ENCODE measurements at places on chromosomes 3 and 15.

GRCh38 chr3:44067431-44067830 lies 174.3 kb upstream of the TOPAZ1 start:
- DNase-seq, result no peak

- DNase-seq, result no peak
These were observed 850 bp upstream of the SLC41A3 start for GRCh38 chr3:126084768-126085180.

GRCh38 chr3:62859203-62859791 lies 15.9 kb downstream of the CADPS start:
- DNase-seq, result no peak

- DNase-seq, result no peak
These were observed 507.8 kb downstream of the TUSC7 start for GRCh38 chr3:117217355-117217754.

DNA sequence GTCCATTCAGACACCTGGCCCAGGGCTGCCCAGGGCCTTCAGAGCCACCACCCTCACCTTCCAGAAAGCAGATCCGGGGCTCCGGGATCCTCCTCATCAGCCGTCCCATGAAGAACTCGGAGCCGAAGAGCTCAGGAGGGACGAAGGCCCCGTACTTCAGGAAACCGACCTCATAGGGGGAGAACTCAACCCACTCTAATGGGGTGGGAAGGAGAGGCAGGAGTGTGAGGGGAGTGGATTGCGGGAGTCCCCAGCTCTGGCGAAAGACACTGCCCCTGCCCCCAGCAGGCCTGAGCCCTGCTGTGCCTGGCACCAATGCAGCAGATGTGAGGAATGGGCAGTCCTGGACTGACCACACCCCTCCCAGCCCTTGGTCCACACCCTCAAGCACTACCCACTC lies 22.6 kb downstream of the PLA2G4D start:
- DNase-seq, result no peak

DNA sequence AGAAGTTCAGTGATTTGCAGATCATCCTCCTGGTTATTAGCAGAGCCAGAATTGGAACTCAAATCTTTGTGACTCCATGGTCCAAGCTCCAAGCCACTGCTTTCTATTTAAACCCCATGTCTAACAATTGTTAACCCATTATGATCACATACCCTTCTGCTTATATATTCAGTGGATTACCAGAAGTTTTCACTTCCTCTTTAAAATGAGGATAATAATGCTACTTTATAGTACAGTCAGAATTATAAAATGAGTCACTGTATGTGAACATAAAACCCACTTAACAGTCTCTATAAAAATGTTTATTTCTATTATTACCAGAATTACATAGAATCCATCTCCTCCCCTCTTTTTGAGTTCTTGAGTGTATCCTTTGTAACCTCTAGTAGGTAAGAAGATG lies 550.7 kb upstream of the DPPA4 start:
- no peak for DNase-seq

GRCh38 chr3:194682189-194682693 lies 3.4 kb upstream of the FAM43A start:
- DNase-seq, result no peak
